Left renal pelvis (tissue), 4 donors: ENCODE measurements at places on chromosomes 11 and 22.

DNA sequence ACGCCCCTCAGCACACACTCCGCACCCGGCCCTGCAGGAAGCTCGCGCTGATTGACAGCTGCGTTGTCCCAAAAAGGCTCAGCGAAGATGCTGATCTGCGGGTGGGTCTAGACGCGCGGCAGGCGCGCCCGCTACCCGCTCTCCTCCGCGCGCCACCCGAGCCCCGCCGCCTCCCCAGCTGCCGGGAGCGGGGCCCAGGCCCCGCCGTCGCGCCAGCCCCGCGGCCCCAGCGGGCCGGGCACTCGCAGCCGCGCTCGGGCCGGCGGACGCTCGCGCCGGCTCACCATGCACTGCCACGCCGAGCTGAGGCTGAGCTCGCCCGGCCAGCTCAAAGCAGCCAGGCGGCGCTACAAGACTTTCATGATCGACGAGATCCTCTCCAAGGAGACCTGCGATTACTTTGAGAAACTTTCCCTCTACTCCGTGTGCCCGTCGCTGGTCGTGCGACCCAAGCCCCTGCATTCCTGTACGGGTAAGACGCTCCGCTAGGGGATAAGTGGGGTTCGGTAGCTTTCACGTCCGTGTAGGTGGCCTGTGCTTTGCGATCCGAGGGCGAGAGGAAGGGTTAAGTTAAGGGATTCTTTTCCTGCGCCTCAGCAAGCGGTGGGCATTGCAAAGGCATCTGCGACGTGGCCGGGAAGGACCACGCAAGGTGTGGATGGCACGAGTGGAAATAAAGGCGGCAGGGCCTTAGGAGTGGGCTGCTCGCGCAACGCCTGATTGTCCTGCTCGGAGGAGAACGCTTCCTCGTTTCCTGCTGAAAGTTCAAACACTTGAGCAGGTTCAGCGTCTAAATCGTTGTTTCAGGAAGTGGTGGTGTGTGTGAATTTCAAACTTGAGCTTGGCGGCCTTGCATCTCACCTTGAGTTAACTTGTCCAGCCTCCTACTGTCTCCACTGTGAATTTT, at the start of gene BARX2:
BARX2 (plus strand) TSS at position 98 of the 907 bp plus-strand sequence; CDS start at position 286, 188 bp downstream.
- peak; percentile 66 for DNase-seq

DNA sequence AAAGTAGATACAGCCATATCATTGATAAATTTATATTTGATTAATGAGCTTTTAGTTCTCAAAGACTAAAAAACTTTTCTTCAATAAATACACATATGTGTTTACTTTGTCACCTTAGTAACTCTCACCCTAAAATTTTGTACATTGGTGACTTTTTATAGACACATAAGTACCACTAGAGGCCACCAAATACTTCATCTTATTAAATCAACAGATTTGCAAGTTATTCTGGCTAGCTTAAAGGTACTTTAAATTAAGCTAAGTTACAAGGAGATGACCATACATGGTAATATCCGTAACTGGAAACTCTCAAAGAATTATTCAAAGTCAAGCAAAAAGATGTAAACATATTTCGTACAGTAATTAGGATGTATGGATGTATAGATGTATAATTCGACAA, 112.2 kb downstream of the SBF2 start:
- no peak for DNase-seq

DNA sequence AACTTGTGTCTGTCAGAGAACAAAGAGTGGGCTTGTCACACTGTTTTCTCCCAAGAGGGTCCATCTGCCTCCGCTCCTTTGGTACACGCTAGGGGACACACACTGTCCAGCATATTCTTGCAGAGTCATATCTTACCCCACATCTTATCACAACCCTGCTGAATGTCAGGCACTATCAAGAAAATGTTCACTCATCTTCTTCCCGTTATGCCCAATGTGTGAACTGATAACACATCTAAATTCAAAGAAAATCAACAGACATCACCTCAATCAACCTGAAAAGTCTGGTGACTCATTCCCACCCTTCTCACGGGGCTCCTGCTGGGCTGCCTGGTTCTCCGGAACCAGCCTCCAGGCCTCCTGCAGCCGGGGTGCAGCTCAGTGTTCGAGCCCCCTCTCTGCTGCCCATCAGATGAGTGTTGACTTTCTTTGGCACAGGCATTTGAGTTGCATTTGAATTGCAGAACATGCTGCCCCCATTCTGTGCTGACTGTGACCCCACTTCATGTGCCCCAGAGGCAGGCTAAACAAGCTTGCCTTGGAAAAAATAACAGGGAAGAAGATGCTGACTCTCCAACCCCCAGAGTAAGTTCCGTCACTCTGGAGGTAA, 19.4 kb downstream of the GRAP2 start:
- no peak for DNase-seq

DNA sequence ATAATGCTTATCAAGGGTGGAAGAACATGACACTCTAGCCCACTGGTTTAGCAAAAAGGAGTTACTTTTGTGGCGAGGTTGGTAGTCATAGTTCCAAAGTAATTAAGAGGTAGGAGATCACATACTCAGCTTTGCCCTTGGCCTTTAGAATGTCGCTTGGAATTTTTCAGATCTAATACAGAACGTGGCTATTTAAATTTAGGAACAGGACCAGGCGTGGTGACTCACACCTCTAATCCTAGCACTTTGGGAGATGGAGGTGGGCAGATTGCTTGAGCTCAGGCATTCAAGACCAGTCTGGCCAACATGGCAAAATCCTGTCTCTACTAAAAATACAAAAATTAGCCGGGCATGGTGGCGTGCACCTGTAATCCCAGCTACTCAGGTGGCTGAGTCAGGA, 26.1 kb upstream of the ZNRF3 start:
- DNase-seq: no peak

DNA sequence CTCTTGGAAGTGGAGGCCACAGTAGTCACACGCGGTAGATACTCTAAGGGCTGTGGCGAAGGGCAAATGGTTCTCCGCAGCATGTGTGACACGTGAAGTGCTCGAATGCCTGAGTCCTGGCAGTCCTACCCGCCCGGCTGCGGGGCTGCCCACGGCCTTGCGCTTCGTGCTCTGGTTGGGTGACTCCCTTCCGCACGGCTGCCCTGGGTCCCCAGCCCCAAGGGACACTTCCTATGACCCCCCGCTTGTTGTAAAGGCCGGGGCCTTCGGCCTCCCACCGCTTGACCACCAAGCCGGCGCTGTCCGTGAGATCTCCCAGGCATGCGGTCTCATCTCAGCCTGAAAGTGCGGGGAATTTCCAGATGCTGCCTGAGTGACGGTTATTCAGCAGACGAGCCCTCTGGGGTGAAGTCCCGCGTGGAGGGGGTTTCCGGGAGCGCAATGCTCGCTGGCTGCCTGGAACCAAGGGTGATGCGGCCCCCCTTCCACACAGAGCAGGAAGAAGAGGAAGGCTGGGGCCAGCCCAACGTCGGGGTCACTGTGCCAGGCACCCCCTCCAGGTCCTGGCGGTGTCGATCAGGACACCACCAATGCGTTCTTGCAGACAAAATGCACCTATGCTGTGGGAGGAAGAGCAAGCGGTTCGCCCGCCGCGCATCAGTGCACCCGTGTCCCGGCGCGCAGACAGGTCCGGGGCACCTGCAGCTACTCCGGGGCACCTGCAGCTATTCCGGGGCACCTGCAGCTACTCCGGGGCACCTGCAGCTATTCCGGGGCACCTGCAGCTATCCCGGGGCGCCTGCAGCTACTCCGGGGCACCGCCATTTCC, 171.2 kb downstream of the OPCML start:
- DNase-seq: no peak

GRCh38 chr11:77497368-77497767, 23.5 kb upstream of the PAK1 start:
- no peak for DNase-seq

GRCh38 chr11:67608486-67608885, 1.8 kb downstream of the NDUFV1 start:
- no peak for DNase-seq

DNA sequence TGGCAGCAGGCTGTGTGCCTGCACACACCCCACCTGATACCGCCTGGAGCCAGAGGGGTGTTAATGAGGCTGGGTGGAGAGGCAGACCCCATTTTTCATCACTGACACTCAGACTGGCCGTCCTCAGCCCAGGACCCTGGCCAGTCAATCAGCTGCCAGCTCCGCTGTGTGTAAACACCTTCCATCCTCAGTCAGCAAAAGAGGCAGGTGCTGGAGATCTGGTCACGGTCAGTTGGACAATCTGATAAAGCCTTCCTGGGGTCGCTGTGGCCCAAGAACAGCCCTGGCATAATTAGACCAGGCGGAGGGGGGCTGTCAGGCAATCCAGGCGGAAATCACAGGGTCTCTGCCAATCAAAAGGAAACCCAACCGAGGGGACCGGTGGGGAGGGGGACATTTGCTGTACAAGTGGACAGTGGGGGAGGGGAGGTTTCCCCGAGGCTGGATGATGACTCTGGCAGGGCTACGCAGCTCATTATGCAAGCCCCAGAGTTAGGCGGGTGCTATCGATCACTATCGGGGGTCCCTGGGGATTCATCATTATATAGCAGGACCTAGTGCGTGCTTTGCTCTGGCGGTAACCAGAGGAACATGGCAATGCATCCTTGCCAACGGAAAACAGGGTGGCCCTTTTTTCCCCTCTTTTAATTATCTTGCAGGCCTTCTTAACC, 72.9 kb downstream of the ABTB2 start:
- no peak for DNase-seq

DNA sequence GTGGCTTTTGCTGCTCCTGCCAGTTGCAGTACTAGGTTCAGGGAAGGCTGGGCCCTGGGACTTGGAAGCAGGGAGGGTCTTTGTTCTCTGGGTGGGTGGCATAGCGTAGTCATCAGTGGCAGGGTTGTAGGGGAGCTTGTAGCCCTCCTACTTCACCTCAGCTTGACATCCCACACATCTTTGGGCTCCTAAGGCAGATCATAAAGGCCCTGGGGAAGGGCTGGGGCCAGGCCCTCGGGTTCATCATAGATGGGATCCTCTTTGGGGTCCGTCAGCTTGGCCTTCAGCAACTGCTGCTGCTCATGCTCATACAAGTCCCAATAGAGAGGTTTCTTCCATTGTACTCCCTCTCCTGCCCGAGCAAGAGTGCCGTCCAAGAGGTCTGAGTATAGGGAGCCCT, 6.0 kb upstream of the PHOX2A start:
- DNase-seq: no peak

GRCh38 chr11:82494988-82495432, 238.7 kb downstream of the FAM181B start:
- peak; percentile 8 for DNase-seq

- no peak for DNase-seq
These were observed 574.8 kb downstream of the JRKL start for GRCh38 chr11:96964661-96965060.

DNA sequence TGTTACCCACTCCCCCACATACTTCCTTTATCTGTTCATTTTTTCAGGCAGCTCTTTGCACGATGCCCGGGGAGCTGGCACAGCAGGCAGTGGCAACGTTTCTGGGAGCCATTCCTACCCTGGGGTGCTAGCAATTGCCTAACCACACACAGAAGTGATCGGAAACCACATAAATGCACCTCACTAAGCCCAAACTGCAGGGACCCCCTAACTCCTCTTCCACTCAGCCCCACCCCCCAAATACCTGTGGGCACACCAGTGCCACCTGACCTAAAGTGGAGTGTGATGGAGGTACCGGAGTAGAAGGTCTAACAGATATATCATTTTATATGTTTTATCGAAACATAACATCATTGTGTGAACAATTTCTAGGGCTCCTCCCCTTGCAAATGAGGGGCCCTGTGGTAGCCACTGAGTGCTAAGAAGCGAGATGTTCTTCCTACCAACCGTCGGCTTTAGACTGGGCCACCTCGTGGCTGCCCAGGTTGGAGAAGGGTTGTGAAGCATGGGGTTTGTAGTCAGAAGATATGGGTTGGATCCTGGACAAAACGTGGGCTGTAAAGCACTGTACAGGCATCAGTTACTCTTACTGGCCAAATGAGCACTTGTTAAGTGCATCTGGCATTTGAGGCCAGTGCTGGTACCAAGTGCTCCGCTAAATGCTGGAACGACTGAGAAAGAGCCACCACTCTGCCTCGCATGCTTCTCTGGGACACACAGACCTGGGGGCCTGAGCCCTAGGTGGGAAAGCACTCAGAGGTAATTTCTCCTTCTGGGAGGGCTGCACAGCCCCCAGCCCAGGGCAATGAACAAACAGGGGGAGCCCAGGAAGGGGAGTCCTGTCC, 2.8 kb downstream of the MRGPRD start:
- DNase-seq: no peak

DNA sequence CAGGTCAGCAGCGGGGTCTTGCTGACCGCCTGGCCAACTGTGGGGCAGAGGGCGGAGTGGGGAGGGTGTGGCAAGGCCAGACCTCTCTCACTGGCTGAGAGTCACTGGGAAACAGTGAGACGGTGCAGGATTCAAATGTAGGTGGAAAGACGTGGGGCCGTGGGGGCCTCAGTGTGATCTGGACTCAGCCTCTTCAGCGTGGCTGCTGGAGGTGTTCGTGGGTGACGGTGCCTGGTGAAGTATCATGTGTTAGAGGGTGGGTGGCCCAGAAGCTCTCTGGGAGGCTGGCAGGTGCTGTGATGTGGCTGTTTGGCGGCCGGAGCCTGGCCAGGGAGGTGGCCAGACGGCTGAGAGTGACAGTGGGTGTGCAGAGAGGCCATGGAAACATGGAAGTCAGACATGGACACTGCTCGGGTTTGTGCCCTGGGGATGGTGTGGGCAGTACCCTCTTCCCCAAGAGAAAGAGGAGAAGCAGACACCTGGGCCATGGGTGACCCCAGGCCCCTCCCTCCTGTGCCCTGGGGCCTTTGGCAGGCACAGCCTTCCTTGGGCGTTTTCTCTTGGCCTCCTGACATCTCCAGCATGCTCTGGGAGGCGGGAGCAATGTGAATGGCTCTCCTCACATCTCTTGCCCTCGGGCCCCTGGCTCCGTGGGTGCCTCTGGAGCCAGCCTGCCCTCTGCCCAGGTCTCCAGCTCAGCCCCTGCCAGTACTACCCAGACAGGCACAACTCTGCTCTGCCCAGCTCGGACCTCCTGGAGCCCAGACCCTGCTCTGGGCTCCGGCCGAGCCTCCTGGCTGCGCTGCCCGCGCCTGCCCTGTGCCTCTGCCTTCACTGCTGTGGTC, 10.1 kb upstream of the ACR start:
- no peak for DNase-seq

DNA sequence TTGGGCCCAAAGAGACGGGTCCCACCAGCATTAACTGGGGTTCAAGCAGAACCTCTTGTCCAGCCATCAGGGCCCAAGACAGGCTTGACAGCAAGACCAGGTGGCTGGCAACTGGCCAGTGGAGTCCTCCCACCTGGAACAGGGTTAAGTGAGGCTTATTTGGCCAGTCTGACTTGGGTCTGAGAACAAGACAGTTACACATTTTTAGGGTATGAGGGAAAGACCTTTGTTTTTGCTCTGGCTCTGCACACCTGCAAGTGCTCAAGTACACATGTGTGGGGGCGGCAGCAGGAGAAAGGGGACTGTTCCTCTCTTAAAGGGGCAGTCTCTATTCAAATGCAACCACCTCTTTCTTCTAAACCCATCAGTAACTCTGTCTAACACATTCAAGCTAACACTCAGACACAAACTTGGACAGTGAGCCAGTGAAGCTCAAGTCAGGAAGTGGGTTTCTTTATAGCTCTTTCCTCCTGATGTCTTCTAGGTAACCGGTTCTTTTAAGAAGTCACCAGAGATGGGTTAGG, 116.2 kb downstream of the ETS1 start:
- no peak for DNase-seq
